Thymus (tissue), 14 donors: ENCODE measurements at places on chromosomes 16 and 17. TPM values are rescaled to one million over a fixed set of nuclear protein-coding genes. Genes with fewer than 3 reads are reported as not detected.

The SPOP gene
- 64.3 TPM for total RNA-seq

The EVI2B gene
- total RNA-seq = 19.3 TPM

The SMIM5 gene
- total RNA-seq = 0.94 TPM

The SP2 gene
- total RNA-seq = 1.3 TPM

The ADAD2 gene
- total RNA-seq = 0.38 TPM

The GRAPL gene
- 2.7 TPM for total RNA-seq

The ANKS4B gene
- total RNA-seq = under 0.01 TPM

The KRT17 gene
- 195 TPM for total RNA-seq

The CKLF gene
- 126 TPM for total RNA-seq

The SLC4A1 gene
- total RNA-seq = 6.9 TPM

The NAGS gene
- total RNA-seq = 1.3 TPM

The TBX4 gene
- total RNA-seq = 0.14 TPM

The PRSS27 gene
- 0.28 TPM for total RNA-seq

The CDRT15L2 gene
- total RNA-seq = not detected

The ANKS3 gene
- total RNA-seq = 9.8 TPM

The GINS2 gene
- 23.2 TPM for total RNA-seq

GRCh38 chr17:50889528-50890118 is 23.5 kb upstream of the TOB1 start:
- DNase-seq = no peak

- DNase-seq = no peak
Observed at GRCh38 chr17:48925251-48925990, 17.2 kb downstream of the UBE2Z start.

DNA sequence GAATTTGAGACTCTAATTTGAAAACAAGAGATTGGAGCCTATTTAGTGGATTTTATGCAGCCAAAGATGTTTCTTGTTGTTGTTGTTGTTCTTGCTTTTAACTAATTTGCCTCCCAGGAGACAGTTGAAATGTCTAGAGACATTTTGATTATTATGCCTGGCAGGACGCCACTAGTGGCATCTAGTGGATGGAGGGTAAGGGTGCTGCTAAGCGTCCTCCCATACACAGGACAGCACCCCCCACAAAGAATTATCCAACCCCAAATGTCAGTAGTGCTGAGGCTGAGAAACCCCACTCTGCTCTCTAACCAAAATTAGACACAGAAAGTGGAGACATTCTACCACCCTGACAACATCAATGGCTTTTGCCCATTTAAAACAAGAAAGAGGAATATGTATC is 15.4 kb upstream of the HSBP1 start:
- DNase-seq = no peak

- DNase-seq = no peak
Observed at GRCh38 chr16:52227851-52228250, 319.1 kb downstream of the TOX3 start.

DNA sequence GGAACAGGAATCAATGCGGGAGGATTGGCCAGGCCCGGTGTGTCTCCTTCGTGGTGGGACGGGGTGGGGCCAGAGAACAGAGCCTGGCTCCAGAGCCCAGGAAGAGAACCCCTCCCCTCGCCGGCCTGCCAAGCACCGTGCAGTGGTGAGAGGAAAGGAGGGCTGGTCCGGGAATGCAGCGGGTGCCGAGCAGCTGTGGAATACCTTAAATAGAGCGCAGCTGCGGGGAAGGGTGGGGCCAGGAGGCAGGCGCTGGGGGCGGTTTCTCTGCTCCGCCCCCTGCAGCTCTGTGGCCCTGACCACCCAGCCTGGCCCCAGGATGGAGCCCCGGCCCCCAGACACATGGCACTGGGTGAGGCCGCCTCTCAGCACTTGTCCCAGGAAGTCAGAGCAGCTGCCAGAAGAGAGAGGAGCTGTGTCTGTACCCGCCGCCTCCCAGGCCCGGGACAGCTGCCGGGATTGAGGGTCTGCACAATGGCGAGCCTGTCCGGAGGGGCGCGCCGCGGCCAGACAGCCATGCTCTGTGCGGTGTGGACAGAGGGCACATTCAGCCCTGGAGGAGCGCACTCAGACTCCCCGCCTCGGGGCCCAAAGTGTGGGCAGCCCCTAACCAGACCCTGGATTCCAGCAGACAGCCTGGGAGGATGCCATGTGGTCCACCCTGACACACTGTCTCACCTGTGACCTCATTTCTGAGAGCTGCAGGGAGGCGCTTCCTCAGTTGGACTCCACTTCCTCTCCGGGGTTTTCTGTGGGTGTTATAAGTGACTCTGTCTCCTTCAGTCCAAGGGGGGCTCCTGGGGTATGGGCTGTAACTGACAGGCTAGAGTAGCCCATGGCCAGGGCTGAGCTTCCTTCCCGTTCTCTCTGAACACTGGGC is 268.8 kb downstream of the SEC14L1 start:
- DNase-seq = no peak

DNA sequence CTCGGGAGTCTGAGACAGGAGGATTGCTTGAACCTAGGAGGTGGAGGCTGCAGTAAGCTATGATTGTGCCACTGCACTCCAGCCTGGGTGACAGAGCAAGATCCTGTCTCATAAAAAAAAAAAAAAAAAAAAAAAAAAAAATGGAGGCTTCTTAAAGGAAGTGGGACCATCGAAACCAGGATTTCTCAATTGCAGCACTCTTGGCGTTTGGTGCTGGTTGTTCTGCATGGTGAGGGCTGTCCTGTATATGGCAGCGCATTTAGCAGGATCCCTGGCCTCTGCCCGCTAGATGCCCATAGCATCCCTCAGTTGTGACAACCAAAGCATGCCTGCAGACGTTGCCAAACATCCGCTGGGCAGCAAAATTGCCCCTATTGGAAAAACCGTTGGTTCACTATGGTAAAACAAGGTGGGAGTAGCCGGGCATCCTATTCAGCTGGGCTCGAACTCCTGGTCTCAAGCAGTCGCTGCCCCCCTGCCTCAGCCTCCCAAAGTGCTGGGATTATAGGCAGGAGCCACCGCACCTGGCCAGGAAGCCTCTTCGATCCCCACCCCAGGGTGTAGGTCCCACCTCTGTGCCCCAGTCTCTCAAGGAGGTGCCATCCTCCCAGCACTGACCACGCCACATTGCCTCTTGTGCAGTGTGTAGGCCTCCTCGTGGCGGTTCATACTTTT is 6.5 kb upstream of the NPIPB7 start:
- no peak for DNase-seq

GRCh38 chr17:11486101-11486867 is 112.0 kb upstream of the DNAH9 start:
- no peak for DNase-seq

DNA sequence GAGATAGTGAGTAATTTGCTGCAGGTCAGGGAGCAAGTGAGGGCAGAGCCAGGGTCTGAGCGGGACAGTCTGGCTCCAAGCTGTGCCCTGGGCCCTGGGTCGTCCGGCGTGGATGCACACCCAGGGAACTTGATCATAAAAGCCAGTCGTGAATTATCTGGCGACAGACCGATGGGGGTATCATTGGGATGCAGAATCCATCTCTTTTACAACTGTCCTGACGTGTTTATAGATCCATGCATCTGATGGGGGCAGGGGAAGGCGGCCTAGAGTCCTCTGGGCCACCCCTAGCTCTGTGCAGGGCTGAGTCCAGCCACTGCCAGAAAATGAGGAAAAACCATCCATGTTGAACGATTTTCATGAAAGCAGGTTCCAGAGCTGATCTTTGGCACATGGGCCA is 332.8 kb downstream of the C16orf95 start:
- no peak for DNase-seq

DNA sequence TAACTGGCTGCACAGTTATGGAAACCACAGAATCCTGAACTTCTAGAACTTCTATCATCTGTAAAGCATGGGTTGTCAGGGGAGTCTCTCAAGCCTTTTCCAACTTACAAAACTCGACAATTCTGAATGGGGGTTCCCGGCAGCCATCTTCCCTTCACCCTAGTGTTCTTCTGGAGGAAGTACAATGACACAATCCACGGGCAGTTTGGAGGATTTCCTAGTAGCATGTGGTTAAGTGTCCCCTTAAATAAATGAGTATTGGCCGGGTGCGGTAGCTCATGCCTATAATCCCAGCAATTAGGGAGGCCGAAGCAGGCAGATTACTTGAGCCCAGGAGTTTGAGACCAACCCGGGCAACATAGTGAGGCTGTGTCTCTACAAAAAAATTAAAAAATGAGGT is 2.1 kb downstream of the SLC16A6 start:
- DNase-seq = no peak

DNA sequence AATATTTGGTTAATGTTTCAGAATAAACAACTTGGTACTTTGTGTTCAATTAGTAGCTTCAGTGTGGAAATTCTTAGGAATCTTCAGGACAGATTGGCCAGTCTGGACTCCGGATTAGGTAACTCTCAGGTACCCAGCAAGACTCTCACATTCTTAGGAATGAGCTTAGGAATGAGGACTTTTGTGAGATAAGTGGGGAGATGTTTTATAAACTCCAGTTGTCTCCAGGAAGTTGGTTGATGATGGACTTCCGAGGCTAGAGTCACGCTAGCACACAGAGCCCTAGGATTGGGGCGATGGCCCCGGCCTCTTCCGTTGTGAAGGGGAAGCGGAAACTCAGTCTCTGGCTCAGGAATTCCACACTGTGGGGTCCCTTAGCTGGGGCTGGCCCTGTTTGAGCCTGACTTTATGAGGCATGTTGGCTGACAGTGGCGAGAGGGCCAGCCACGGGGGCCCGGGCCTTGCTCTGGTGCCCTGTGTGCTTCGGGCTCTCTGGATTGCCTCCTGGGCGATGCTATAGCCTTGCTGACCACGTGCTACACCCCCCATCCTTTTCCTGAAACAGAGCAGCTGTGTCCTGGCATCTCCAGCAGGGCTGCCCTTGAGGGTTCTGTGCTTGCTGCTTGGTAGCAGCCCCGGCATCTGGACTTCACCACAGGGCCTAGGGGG is 32.4 kb downstream of the RAB11FIP3 start:
- DNase-seq = no peak

- DNase-seq = no peak
Observed at GRCh38 chr17:28500712-28501379, 5.3 kb upstream of the FOXN1 start.

DNA sequence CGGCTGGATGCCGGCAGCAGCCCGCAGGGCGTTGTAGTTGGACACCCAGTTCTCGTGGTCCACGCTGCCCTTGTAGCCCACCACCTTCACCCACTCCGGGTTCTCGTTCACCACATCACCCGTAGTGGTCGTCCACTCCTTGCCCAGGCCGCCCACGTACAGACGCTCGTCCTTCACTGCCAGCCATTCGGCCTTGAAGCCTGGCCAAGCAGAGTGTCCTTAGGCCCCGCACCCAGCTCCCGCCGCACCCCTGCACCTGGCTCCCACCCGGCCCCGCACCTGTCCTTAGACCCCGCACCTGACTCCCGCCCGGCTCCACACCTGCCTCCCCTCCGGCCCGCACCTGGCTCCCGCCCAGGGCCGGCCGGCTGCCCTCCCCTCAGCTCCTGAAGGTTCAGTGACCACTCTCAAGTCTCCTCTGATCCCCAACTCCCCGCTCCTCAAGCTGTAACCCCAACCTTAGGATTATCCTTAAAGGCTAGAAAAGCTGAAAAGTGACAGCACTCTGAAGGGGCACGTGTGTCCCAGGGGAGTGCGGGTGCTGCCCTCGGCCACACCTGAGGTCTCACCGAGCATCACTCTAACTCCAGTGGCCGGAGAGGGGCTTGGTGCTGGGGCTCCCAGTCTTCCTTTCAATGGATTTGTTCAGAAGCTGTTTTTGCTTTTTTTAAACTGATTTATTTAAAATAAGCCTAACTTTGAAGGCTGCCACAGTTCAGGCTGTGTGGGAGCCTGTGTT is 14.4 kb downstream of the CANT1 start:
- no peak for DNase-seq

- no peak for DNase-seq
Observed at GRCh38 chr16:2148714-2149629, 547 bp downstream of the RAB26 start.

DNA sequence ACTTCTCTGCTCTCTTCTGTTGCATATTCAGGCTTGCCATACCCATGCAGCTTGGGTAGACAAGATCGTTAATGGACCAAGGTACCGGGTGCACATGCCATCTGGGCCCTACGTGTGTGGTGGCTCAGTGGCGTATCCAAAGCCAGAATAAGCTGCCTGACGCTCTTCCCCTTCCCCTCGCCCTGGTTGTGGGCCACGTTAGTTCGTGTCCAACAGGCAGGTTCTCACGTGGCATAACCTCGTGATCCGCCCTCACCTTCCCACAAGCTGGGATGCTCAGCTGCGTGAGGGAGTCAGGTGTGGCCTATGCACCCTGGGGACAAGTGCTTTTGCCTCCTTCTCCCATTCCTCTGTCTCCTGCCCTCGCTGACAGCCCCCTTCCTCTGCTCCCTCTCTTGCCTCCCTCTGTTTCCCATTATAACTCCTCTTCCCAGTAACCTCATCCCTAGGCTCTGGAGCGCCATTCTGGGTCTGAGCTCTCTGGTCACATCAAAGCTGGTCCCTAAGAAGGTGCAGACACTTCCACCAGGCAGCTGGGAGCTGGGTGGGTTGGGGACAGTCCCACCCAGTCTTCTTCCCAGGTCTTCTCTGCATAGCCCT is 77.6 kb downstream of the PLD6 start:
- DNase-seq = no peak

- no peak for DNase-seq
Observed at GRCh38 chr17:50237901-50238300, 36.4 kb upstream of the TMEM92 start.

- no peak for DNase-seq
Observed at GRCh38 chr16:78695391-78695790, 595.9 kb downstream of the WWOX start.

DNA sequence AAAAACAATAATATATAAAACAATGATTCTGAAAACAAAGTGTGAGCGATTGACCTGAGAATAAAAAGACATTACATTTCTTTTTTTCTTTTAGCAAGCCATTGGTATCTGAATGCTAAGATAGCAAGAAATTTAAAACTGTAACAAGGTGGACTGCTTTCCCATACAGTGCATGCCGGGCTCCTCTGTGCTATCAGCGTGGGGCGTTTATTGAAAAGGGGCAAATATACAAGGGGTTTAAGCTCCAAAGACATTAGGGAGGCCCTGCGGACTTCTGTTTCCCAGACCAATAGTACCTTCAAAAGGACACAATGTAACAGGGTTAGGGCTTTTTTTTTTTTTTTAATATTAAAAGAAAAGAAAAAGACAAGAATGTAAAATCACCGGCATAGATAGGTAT is 261.3 kb downstream of the ZFHX3 start:
- DNase-seq = no peak
